Spinal cord (tissue), 10 donors: ENCODE measurements at places on chromosomes 6 and 20. TPM values are rescaled to one million over a fixed set of nuclear protein-coding genes. Genes with fewer than 3 reads are reported as not detected.
A peak's percentile ranks its signal among the peaks of the same experiment; 100 is the strongest.

DNA sequence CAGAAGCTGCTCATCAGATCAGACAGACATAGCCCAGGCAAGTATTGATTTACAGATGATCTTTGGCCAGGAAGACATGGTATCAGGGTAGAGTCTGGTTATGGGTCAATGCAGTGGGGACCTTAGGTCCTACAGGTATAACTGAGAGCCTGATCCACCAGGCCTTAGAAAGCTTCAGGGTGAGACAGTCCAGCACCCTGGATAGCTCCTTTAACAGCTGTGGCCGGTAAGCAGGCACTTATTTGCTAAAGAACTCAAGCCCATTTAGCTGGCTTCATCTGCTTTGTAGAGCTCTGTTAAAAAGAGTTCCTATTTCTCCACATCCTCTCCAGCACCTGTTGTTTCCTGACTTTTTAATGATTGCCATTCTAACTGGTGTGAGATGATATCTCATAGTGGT, 39.6 kb downstream of the ESR1 start:
- no peak for DNase-seq

DNA sequence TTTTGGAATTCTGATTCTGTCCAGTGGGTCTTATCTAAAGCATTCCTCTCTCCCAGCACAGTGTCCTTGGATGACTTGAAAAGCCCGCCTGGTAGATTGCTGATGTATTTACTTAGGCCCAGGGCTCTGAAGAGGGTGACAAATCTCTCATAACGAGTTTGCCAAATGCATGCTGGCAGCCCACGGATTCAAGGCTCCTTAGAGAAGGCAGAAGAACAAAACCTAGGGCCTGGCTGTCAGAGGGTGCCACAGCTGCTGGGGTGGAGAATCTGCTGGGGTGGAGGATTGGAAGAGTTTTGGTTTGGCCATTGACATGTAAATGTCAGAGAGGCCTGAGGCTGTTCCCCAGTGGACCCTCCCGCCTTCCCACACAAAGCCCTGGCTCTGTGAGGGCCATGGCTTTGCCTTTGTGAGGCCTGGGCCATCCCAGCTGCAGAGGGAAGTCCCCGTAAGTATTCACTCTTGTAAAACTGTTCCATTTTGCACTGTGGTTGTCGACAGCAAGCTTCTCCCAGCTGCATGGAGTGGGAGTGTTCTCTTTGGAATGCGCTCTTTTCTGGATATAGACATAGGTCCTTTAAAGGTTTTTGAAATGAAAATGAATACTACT, 50.3 kb downstream of the ANKRD6 start:
- peak; percentile 15 for DNase-seq

DNA sequence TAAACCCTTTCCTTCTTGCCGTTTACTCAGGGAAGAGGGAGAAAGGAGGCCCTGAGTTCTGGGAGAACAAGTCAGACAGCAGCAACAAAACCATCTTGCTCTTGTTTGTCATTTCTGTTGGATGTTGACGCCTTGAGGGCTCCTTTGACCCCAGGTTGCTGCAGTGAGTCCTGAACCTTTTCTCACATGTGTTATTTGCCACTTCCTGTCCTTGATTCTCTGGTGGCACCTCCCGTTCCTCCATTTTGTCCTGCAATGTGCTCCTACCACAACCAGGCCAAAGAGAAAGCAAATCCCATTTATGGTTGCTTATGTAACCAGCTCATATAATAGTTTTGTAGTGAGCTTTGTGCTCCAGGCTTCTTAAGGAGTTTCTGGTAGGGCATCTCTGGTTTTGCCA, 66.6 kb upstream of the ADGRF4 start:
- no peak for DNase-seq

The COL12A1 gene
- polyA plus RNA-seq = 46.0 TPM

DNA sequence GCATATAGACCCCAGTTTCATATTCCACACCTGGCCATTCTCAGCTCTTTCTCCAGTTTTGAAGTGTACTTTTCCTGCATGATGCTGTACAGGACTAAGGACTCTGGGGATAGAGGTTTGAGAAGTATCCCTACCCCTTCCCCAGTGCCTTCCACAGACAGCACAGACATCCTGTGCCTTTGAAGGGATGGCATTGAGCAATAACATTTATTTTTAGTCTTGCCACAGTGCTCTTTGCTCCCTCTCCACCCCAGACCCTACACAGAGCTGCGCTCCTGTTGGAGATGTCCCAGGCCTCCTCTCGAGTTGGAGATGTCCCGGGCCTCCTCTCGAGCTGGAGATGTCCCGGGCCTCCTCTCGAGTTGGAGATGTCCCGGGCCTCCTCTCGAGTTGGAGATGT, 275.8 kb downstream of the FARS2 start:
- no peak for DNase-seq

The TRIM10 gene
- polyA plus RNA-seq = 0.19 TPM

DNA sequence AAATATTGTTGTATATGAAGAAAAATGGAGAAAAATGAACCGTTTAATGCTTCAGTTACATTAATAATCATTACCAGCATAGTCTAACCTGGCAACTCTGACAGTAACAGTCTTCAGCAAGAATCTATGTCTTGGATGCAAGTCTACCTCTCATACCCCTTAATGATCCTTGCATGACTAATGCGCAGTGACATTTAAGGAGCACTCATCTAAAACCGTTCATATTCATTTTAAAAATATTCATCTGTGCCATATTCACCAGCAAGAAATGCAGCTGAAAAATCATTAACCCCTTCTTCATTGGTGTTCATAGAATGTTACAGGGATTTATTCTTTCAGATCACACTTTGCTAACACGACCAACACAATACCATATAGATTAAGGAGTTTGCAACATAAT, 227.2 kb upstream of the ASCC3 start:
- DNase-seq = no peak

GRCh38 chr20:32970973-32971300, 33.3 kb downstream of the SUN5 start:
- DNase-seq = no peak

DNA sequence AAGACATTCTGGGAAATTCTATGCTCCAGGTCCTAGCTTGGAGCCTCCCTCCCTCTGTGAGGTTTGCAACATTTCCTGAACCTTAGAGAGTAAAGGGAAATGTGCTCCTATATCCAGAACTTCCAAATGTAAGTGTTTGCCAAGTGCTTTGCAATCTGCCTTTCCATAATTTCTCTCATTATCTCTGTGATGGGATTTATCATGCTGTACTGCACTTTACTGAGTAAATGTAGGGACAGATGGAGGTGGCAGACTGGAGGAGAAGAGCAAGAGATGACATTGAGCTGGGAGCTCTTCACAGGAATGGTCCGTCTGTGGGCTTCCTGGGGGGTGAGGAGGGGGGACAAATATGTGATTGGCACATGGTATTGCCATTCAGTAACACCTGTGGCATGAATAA, 184.3 kb downstream of the SOX4 start:
- no peak for DNase-seq

- DNase-seq = no peak
Observed at GRCh38 chr6:47710295-47710694, 11.9 kb downstream of the ADGRF4 start.

GRCh38 chr6:158772172-158772571, 47.0 kb downstream of the EZR start:
- DNase-seq = no peak

GRCh38 chr20:19971116-19971515, 46.0 kb upstream of the NAA20 start:
- no peak for DNase-seq

The CST2 gene
- not detected for polyA plus RNA-seq

The PERP gene
- 4.6 TPM for polyA plus RNA-seq

- DNase-seq = peak; percentile 5
Observed at GRCh38 chr6:37207903-37208456, 38.0 kb downstream of the PIM1 start.

The SYCP2 gene
- 5.1 TPM for polyA plus RNA-seq

GRCh38 chr20:20331156-20331555, 36.7 kb upstream of the INSM1 start:
- DNase-seq = no peak

DNA sequence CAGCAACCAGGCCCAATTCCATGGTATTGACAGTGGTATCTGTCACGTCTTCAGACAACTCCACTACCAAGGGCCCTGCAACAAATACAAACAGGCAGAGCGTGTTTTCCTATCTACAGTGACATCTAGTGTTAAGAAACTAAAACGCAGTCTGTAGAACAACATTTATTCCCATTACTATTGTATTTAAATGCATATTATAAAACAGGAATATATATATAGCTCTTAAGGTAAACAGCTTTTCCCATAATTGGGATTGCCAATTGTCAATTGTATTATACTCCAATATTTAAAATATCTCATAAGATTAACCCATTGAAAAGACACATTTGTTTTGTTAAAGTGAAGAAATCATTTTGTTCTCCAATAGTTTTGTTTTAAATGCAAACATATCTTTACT, 97.2 kb downstream of the KIF16B start:
- DNase-seq = peak; percentile 63

DNA sequence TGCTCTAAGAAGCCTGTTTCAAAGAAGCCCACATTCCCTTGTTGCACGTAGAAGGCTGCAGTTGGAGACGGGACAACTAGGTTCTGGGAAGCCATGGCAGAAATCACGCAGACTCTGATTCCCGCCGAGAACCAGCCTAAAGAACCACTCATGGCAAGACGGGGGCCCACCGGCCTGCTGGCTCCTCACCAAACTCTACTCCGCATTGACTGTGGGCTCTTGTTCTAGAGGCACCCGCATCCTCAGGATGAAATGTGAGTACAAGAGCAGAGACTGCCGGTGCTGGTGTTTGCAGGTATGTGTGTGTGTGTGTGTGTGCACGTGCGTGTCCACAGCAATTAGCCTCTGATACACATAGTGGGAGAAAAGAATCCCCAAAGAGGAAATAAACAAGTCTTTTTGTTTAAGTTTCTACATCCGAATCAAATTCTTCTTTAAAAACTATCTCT, 42.3 kb upstream of the NR2E1 start:
- peak; percentile 40 for DNase-seq

DNA sequence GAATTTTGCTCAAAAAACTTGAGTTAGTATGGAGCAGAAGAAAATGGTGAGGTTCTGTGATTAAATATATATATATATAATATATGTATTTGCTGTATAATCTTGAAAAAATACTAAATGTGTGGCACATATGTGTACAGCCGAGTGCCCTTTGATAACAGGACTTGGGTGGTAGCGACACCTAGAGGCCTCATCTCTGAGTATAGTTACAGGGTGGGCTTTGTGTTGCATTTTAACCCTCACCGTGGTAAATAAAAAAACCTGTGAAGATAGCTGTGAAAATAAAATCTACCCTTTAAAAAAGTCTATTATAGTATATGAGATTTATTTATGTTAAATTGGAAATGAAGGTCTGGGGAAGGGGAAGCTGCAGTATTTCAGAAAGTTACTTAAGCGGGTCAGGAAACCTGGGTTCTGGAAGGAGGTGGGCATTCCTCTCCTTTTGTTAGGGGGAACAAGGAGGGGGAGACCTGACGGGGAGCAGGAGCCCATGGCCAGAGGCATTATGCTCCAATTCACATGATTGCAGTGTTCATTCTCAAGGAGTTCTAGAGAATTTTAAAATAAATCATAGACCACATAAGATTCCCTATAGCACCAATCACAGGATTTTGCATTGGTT, 82.7 kb downstream of the SH3BGRL2 start:
- peak; percentile 59 for DNase-seq

- DNase-seq = peak; percentile 56
Observed at GRCh38 chr20:44642203-44643153, 9.0 kb downstream of the ADA start.

DNA sequence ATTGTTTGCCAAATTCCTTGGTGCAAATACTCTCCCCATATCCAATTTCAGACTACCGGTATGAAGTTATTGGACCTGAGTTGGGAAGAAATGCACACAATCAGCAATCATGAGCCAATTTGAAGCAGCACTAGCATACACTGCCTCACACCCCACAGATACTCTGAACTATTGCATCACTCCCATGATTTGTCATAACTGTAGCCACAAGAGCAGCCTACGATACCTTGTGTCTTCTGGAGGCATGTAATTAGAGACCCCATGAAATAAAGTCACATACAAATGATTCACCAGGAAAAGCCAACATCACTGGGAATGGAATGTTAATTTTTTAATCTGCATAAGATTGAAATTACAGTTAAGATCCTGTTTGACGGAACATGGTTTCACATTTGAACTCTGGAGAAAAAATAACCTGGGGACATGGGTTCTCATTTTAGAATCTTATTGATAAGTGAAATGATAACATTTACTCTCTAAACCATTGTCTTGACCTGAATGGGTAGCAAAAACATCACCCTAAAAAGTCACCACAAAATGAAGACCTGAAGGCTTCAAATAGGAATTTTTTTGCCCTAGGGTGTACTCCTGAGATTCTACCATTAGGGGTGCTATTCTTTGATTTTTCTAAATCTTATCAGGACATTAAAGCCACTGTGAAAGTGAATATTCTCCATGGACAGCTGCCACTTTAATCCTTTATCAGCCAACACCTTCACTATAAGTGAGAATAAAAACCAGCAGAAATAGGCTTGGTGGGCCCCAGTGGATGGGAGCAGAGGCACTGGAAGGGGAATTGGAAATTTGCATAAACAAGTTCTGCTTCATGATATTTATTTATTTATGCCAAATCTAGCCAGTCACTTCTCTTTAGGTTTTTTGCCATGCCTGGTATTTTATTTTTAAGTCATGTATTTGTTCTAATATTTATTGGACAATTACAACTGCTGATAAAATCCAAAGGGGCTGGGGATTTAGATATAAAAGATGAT, 34.5 kb upstream of the HBS1L start:
- DNase-seq = no peak

The SLC26A8 gene
- 5.5 TPM for polyA plus RNA-seq

The ATP9A gene
- polyA plus RNA-seq = 181 TPM

- DNase-seq = no peak
Observed at GRCh38 chr20:15807271-15807670, 766.0 kb downstream of the KIF16B start.

The ACOT13 gene
- 21.5 TPM for polyA plus RNA-seq

DNA sequence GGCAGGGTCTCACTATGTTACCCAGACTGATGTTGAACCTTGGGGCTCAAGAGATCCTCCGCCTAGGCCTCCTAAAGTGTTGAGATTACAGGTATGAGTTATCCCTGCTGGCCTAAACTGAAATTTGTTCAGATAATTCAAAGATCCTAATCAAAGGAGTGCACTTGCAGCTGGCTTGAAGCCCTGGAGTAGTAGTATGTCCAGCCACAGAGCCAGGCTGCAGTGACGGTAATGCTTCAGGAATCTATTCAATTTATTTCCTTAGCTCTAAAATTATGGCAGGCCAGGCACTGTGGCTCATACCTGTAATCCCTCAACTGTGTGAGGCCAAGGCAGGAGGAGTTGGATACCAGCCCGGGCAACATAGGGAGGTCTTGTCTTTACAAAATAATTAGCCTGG, 1.4 kb upstream of the DDX43 start:
- DNase-seq = no peak
